K562 (cell line): ENCODE measurements at places on chromosomes 3 and 15. TPM values are rescaled to one million over a fixed set of nuclear protein-coding genes. Genes with fewer than 3 reads are reported as not detected.

- no peaks in the 10 kb centered on the region for H3K4me1 ChIP-seq
- DNase-seq: no peak
- H3K36me3 ChIP-seq: no peaks in the 10 kb centered on the region
- H3K4me3 ChIP-seq: no peak overlapping the region
- peaks cover 17% of the 10 kb centered on the region for H3K27me3 ChIP-seq
Measured at GRCh38 chr15:62833646-62834045, 208.9 kb upstream of the TPM1 start.

GRCh38 chr3:167691366-167691765 is 37.6 kb upstream of the WDR49 start:
- no peaks in the 10 kb centered on the region for H3K27me3 ChIP-seq
- DNase-seq: no peak
- no peak overlapping the region for H3K4me3 ChIP-seq
- H3K4me1 ChIP-seq: no peaks in the 10 kb centered on the region

DNA sequence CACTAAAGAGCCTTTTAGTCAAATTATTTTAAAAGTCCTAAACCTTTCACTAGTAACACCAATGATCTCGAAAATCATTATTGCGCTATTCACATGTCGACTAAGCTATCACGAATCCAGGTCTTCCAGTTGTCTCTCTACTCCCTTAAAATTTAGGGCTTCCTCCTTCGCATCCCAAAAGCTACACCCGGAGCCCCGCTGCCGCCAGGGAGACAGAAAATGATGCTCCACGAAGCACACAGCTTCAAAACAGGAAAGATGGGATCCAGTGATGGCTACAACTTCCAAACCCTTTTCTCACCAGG is 253 bp downstream of the IFT80 start:
- H3K27ac ChIP-seq: no peak overlapping the region; the same call in 1 of the 3 replicates
- no peak for DNase-seq
- H3K4me1 ChIP-seq: peaks cover 10% of the 10 kb centered on the region
- H3K27me3 ChIP-seq: no peaks in the 10 kb centered on the region
- peaks cover 30% of the 10 kb centered on the region for H3K36me3 ChIP-seq
- peak overlapping the region; percentile 71 for H3K4me3 ChIP-seq

Gene PROK2
- total RNA-seq: not detected in 2 replicates

DNA sequence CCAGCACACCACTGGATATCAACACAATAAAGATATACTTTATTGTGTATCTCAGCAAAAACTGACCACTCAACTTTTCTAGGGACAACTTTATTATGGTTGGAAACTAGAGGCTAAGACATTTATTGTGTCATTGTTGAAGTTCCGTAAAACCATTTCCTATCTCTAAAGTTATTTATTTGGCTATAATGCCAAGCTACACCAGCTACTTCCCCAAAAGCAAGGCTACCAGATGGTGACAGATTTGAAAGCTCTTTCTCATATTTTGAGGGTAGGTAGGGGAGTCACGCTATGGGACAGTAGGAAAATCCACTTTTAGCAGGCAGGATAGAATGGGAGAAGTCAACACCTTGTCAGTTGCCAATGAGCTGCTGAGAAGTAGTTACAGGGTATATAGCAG is 834.6 kb upstream of the CFAP20DC start:
- DNase-seq: no peak
- no peaks in the 10 kb centered on the region for H3K36me3 ChIP-seq
- no peak overlapping the region for H3K4me3 ChIP-seq
- no peaks in the 10 kb centered on the region for H3K4me1 ChIP-seq
- no peak overlapping the region for H3K27ac ChIP-seq

Gene GALNT15
- total RNA-seq: not detected in 2 replicates

Gene MNS1
- 2.5 and 2.7 TPM in 2 replicates for total RNA-seq

- DNase-seq: no peak
- no peaks in the 10 kb centered on the region; the same call in 1 of the 2 replicates for H3K27me3 ChIP-seq
- H3K36me3 ChIP-seq: no peaks in the 10 kb centered on the region
- H3K4me3 ChIP-seq: no peak overlapping the region
- H3K27ac ChIP-seq: no peak overlapping the region
Measured at GRCh38 chr15:71547011-71547410, 263.3 kb upstream of the NR2E3 start.

GRCh38 chr15:73891328-73892315 is 18.3 kb downstream of the TBC1D21 start:
- H3K4me1 ChIP-seq: no peaks in the 10 kb centered on the region
- no peaks in the 10 kb centered on the region; the same call in 2 of the 3 replicates for H3K27me3 ChIP-seq
- H3K36me3 ChIP-seq: no peaks in the 10 kb centered on the region
- H3K4me3 ChIP-seq: no peak overlapping the region
- no peak overlapping the region for H3K27ac ChIP-seq
- no peak for DNase-seq

GRCh38 chr3:58173669-58174398 is 36.9 kb downstream of the DNASE1L3 start:
- no peak overlapping the region for H3K4me3 ChIP-seq
- H3K36me3 ChIP-seq: peaks cover 20% of the 10 kb centered on the region; the same call in 1 of the 3 replicates
- H3K27me3 ChIP-seq: no peaks in the 10 kb centered on the region
- H3K27ac ChIP-seq: peak overlapping the region; percentile 43; the same call in 1 of the 3 replicates

DNA sequence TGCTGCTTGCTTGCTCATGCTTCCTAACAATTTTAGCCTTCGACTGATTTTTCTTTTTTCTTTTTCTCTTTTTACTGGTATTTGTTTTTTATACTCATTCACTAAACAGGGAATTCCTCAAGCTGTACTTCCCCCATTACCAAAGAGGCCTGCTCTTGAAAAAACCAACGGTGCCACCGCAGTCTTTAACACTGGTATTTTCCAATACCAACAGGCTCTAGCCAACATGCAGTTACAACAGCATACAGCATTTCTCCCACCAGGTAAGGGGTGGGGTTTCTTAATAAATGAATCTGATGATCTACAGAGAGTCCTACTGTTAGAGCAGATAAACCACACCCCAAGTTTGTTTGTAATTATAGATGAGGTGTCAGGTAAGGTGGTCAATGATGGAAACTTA is 178.8 kb downstream of the MBNL1 start:
- no peak for DNase-seq
- no peak overlapping the region for H3K27ac ChIP-seq
- no peak overlapping the region for H3K4me3 ChIP-seq

Gene ALDH1L1
- total RNA-seq: 0.60 and 1.5 TPM in 2 replicates

DNA sequence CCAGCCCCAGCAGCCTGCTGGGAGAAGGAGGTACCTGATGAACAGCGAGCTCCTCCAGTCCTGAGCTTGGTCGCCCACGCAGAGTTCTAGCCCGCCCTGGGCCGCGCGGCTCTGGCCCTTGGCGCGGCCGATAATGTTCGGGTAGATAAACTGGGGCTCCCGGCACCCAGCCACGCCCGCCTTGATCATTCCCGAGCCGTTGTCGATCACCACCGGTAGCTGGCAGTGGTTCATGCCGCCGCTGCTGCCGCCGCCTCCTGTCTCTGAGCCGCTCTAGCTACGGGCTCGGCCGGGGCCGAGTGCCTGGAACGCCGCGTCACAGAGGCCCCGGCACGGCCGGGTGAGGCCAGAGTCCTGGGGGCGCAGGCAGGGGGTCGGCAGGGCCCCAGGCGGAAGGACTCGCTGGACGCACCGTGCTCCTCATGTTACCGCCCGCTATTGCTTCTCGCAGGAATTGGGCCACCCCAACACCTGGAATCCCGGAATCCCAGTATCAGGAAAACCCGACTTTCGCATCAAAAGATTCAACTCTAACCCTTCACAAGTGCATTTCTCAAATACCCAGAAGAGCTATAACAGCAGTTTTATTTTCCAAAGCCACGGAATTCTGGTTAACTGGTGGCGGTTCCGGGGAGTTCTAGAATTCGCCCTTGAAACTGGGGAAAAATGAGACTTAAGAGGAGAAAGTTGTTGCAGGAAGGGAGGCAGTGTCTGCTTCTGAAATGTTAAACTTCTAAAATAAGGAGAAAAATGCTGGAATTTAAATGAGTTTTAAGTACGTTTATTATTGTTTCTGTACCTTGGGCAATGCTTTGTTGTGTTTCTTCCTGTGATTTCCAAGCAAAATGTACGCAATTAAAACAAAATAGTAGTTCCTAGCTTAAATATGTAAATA is at the start of gene ACTRT3:
Gene ACTRT3, minus strand, starts transcription at position 275 of the 895 bp plus-strand sequence. Its CDS starts 41 bp downstream, at position 234.
- no peak within 1 kb of the TSS for H3K27ac ChIP-seq
- no peak for DNase-seq
- H3K27me3 ChIP-seq: no peaks in the 10 kb centered on the region
- H3K4me1 ChIP-seq: peaks cover 4% of the 10 kb centered on the region; the same call in 2 of the 3 replicates
- H3K36me3 ChIP-seq: peaks cover 6% of the 10 kb centered on the region; the same call in 2 of the 3 replicates
- no peak within 1 kb of the TSS for H3K4me3 ChIP-seq

Gene PDZRN3
- 0.07 and 0.16 TPM in 2 replicates for total RNA-seq

GRCh38 chr3:171598990-171599389 is 138.8 kb upstream of the TNIK start:
- no peaks in the 10 kb centered on the region for H3K27me3 ChIP-seq
- H3K4me3 ChIP-seq: no peak overlapping the region
- DNase-seq: no peak
- no peak overlapping the region for H3K27ac ChIP-seq
- peaks cover 8% of the 10 kb centered on the region; the same call in 1 of the 3 replicates for H3K36me3 ChIP-seq

Gene INSYN1
- total RNA-seq: not detected in 2 replicates

DNA sequence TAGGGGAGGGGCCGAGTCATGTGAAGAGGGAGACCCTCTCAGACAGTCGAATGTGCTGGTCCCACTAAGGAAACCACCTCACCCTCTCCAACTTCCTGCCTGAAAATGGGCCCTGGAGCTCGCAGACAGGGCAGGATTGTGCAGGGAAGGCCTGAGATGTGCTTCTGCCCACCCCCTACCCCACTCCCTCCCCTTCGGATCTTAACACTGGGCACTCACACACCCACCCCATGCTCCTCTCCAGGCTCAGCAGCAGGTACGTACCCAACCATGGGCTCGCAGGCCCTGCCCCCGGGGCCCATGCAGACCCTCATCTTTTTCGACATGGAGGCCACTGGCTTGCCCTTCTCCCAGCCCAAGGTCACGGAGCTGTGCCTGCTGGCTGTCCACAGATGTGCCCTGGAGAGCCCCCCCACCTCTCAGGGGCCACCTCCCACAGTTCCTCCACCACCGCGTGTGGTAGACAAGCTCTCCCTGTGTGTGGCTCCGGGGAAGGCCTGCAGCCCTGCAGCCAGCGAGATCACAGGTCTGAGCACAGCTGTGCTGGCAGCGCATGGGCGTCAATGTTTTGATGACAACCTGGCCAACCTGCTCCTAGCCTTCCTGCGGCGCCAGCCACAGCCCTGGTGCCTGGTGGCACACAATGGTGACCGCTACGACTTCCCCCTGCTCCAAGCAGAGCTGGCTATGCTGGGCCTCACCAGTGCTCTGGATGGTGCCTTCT is 20.0 kb downstream of the ATRIP start:
- peaks cover 49% of the 10 kb centered on the region for H3K4me1 ChIP-seq
- H3K27ac ChIP-seq: peak overlapping the region; percentile 88
- no peak for DNase-seq
- H3K4me3 ChIP-seq: no peak overlapping the region
- H3K36me3 ChIP-seq: peaks cover 38% of the 10 kb centered on the region; the same call in 1 of the 3 replicates

DNA sequence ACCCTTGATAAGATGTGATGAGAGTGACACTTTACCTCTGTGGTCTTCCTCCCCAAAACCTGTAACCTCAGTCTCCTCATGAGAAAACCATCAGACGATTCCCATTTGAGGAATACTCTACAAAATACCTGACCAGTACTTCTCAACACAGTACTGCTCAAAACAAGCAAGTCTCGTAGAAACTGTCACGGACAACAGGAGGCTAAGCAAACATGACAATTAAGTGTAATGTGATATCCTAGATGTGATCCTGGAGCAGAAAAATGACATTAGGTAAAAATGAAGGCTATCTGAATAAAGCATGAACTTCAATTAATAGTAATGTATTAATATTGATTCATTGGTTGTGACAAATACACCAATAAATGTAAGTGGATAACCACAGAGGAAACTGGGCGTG is 113.6 kb downstream of the CACNA2D3 start:
- DNase-seq: no peak
- no peaks in the 10 kb centered on the region for H3K27me3 ChIP-seq
- H3K27ac ChIP-seq: no peak overlapping the region
- no peak overlapping the region for H3K4me3 ChIP-seq

DNA sequence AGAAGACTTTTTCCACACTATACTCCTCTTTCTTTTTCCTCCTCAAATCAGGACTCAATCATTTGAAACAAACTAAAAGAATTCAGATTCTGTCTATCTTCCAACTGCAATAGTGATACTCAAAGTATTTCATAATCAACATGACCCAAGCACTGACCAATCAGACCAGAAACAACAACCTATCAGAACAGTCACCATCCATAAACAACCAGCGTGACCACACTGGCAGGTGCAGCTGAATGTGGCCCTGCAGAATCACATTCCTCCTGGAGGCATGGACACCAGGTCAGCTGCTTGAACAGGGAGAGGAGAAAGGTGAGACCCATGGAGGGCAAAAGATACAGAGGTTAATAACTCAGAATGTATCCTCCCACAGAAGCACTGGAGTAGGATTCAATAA is 13.3 kb downstream of the HRG start:
- H3K36me3 ChIP-seq: no peaks in the 10 kb centered on the region
- H3K4me3 ChIP-seq: no peak overlapping the region
- no peak for DNase-seq
- no peak overlapping the region for H3K27ac ChIP-seq

Gene CORO2B
- total RNA-seq: not detected in 2 replicates

DNA sequence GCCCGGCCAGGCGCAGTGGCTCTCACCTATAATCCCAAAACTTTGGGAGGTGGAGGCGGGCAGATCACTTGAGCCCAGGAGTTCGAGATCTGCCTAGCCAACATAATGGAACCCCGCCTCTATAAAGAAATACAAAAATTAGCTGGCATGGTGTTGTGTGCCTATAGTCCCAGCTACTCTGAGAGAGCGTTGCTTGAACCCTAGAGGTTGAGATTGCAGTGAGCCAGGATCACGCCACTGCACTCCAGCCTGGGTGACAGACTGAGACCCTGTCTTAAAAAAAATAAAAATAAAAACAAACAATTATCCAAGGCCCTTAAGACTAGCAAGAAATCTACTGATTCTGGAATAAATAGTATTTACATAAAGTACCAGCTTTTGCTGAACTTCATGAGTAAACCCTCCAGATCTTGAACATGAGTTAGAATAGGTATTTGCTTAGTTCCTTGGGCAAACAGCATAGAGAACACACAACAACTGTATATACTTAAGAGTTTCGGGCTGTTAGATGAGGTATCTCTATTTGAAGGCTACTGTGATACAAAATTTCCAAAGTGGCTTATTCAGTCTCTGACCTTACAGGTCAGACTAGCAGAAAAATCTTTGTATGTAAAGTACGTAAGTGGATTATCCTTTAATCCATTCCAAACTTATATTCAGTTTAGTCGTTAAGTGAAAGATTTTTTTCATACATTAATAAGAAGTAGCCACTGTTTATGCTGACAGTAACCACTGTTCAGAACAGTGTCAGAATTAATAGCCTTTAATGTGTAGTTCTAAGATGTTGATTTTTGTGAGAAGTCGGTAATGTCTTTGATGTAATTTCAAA is 171.1 kb upstream of the CGNL1 start:
- no peaks in the 10 kb centered on the region for H3K4me1 ChIP-seq
- no peaks in the 10 kb centered on the region for H3K27me3 ChIP-seq
- H3K4me3 ChIP-seq: no peak overlapping the region
- H3K36me3 ChIP-seq: no peaks in the 10 kb centered on the region
- DNase-seq: no peak
